ENCODE measurements at places on chromosomes 4 and X. TPM values are rescaled to one million over a fixed set of nuclear protein-coding genes. Genes with fewer than 3 reads are reported as not detected.

Gene CSAG3
- not detected for total RNA-seq

Gene SYP
- 0.45 TPM for total RNA-seq

Gene CENPVL1
- total RNA-seq: 1.4 TPM

Gene ATP8A1
- total RNA-seq: 22.7 TPM

Gene LEF1
- total RNA-seq: 67.2 TPM

Gene ZMAT1
- total RNA-seq: 7.3 TPM

Gene DGKK
- 0.27 TPM for total RNA-seq

Gene PLAC1
- 0.99 TPM for total RNA-seq

Gene ARMCX4
- 16.7 TPM for total RNA-seq

Gene GAB3
- 0.60 TPM for total RNA-seq

Gene NAT8L
- 14.6 TPM for total RNA-seq

Gene RFC1
- total RNA-seq: 24.7 TPM

Gene TMPRSS11F
- total RNA-seq: not detected

Gene FAM47B
- not detected for total RNA-seq

Gene H2BW1
- not detected for total RNA-seq

Gene COL4A5
- total RNA-seq: 228 TPM

Gene GPC3
- 171 TPM for total RNA-seq

Gene STATH
- total RNA-seq: not detected

Gene USP17L26
- not detected for total RNA-seq

Gene MOSPD2
- total RNA-seq: 11.1 TPM

Gene PTCHD1
- 0.92 TPM for total RNA-seq

Gene ATP6AP2
- total RNA-seq: 92.1 TPM

Gene AWAT2
- total RNA-seq: not detected

Gene SLC26A1
- total RNA-seq: 0.77 TPM

Gene SYTL5
- total RNA-seq: 3.5 TPM

Gene BTC
- not detected for total RNA-seq

Gene CCDC120
- total RNA-seq: 6.2 TPM

Gene TET2
- 23.3 TPM for total RNA-seq

Gene CFP
- 0.09 TPM for total RNA-seq

Gene NPY5R
- 9.7 TPM for total RNA-seq

Gene CORIN
- 118 TPM for total RNA-seq

Gene TLR3
- total RNA-seq: 0.21 TPM

Gene PAK3
- total RNA-seq: 2.1 TPM

Gene SMIM10
- total RNA-seq: 2.4 TPM

Gene ARHGEF38
- total RNA-seq: not detected

Gene SORBS2
- total RNA-seq: 453 TPM

Gene SH3RF1
- 4.3 TPM for total RNA-seq

Gene PRPS1
- 82.6 TPM for total RNA-seq
